ENCODE measurements at places on chromosomes 1 and 21.

- no peak for DNase-seq
Observed at GRCh38 chr1:233372218-233373120, 44.9 kb downstream of the MAP3K21 start.

- DNase-seq = no peak
Observed at GRCh38 chr1:204920967-204921366, 50.3 kb downstream of the NFASC start.

- no peak for DNase-seq
Observed at GRCh38 chr21:39072468-39072867, 110.8 kb downstream of the PSMG1 start.

GRCh38 chr1:78101514-78101913, 55.7 kb downstream of the GIPC2 start:
- no peak for DNase-seq
